ENCODE measurements at places on chromosomes 7 and 10.

GRCh38 chr10:49135575-49136313 is 1.9 kb upstream of the FAM170B start:
- DNase-seq, result no peak

DNA sequence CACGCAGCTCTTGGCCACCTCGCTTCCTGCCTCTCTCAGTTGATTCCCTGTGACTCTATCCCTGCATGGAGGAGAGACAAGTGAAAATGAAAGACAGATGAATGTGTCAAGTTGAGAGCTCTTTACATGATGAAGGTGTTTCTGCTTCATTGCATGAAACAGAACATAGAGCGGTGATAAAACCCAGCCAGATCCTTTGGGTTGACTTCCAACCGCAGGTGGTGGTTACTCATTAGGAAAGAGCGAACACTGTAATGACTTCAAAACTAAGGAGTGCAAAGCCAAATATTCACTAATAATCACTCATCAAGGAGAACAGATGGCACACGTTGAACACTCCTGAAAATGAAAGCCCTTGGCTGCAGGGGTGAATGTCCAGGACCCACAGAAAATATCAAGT is 31.8 kb upstream of the WDR11 start:
- DNase-seq, result no peak

- DNase-seq, result no peak
These were observed 83.2 kb upstream of the KIF5B start for GRCh38 chr10:32139223-32140073.

GRCh38 chr7:48427671-48428070 is 256.4 kb downstream of the ABCA13 start:
- DNase-seq, result no peak

DNA sequence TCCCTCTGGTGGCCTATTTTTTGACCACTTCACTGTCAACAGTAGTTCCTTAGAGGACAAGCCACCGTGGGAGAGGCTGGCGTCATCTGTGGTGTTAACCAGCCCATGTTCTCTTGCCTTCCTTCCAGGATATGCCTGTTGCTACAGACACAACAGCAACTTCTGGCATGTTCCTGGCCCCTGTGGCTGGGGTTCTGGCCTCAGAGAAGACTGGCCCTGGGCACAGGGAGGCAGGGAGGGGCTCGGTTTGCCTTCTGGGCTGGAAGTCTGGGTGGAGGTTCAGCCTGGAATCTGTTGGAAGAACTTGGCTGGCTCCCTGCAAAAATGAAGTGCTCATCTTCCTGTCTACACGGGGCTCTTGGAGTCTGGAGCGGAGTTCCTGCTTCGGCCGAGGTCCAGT is 25.7 kb downstream of the GOLGA7B start:
- DNase-seq, result no peak

DNA sequence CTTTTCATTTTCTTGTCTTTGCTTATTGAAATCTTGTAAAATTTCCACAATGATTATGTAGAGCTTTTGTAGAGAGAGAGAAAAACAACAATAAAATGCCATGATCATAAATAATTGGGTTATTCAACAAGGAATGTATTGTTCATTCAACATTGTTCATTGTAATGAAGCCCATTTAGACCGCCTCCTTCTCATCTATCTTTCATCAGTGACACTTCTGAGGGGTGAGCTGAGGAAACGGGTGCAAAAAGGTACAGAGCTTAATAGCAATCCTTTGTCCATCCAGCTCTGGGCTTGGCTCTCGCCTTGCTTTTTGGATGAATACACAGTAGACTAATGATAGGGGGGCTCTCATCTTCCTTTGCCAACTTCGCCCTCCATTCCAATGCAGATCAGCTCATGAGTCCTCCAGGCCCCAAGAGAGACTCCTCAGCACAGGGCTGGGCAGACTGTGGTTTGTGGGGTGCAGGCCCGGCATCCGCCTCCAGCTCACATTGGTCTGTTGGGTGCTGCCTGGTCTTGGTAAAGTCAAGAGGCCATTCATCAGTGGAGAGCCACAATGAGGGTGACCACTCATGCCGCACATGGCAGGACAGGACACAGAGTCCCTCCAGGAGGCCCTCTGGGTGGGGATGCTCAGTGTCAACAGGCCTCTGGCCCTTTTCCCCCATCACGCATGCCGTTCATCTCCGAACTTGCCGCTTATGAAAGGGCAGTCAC is 17.9 kb upstream of the PPA1 start:
- DNase-seq, result no peak

DNA sequence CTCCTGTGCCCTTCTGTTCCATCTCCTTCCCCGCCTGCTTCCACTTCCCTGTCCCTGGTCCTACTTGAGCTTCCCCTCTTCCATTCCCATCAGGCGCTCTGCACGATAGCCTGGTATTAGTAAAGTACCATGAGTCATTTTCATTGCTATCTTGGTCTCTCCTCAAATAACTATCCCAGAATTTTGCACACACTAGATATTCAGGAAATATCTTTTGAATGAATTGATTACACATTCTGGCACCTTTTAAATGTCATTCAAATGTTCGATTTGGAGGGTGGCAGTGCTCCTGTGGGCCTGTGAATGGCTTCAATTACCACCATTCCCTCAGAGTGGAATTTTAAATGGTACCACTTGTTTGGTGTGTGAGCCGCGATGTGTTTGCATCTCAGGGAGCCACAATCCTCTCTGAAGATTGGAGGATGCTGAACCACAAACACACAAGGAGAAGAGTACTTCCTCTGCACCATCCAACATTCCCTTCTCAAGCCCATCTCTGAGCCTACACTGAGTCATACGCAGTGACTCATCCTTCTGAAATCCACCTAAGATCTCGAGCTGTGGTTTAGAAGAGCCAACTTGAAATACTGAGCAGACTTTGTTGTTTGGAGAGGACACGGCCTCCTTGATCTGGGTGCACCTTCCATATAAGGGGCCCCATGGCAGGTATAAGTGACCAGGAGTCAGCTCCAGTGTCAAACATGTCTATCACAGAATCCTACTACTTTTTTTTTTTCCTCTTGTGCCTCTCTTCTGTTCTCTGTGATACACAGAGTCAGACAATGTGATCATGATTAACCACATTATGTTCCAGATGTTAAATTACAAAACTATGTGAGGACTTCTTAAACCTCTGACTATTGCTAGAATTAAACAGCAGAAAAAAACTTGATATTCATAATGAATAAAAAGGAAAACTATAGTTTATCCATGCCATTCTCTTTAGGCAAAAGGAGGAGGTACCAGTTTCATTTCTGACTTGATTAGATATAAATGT is 81.9 kb downstream of the BMPER start:
- DNase-seq, result peak; percentile 42

DNA sequence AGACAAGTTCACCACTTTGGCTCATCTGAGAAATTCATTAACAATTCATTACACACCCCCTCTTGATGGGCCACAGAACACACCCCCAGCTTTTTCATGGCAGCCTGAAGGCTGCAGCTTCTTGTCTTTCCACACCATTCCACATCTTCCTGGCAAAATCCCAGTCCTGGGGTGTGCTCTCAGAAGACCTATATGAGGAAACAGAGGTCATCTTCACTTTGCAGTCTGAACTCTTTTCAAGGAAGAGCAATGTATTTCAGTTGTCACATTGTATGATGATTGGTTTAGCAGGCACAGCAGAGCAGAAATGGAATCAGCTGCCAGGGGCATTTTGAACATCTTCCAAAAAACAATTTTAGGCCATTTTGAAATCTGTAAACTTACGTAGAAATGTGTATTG is 7.8 kb upstream of the LRRC27 start:
- no peak for DNase-seq

DNA sequence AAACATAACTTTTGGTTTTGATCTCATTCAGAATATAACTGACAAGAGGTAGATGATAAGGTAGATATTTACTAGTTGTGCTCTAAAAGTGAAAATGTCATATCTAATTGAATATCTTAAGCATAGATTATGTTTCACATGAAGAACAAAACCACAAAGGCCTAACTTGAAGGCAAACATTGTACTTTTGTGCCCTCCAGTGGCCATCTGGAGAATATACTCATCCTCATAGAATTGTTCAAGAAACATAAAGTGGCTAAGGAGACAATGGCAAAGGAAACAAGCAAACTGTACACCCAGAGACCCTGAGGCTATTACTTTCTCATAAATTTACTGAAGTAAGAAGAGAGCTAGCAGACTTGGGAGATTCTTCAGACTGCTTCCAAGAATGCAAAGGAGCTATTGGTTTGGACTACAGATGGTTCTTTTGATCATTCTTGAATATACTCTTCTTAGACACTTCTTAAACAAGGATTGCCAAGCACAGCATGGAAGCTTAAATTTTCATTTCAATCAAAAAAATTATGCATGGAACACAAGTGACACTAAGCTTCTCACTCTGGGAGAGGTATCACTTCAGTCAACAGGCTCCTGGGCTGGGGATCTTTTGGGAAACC is 98.2 kb upstream of the DKK1 start:
- DNase-seq, result peak; percentile 51
